Activated CD4-positive, alpha-beta T cell treated with anti-CD3 and anti-CD28 coated beads for 48 hours (primary cell): ENCODE measurements at places on chromosomes 2 and 18.
A peak's percentile ranks its signal among the peaks of the same experiment; 100 is the strongest.

GRCh38 chr2:179304424-179304823 is 39.8 kb upstream of the SESTD1 start:
- no peak for DNase-seq

DNA sequence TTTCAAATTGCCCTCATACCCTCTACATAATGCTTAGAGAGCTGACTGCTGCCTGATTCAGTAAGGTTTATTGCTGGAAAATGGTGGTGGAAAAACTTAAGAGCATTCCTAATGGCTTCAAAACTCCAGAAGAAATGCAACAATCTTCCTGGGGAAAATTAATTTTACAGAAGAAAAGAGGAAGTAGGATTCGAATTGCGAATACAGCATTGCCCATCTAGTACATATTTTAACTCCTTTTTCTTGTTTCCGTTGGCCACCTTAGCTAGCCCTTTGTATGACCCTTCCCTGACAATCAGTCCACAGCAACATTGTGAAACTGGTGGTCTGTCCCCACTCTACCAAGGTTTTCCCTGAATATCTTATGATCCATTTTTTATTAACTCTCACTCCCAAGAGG is 224.7 kb downstream of the MTX2 start:
- no peak for DNase-seq

- no peak for DNase-seq
These were observed 94.2 kb downstream of the POLR1A start for GRCh38 chr2:86011449-86011941.

GRCh38 chr2:151523850-151524249 is 114.1 kb downstream of the RIF1 start:
- no peak for DNase-seq

DNA sequence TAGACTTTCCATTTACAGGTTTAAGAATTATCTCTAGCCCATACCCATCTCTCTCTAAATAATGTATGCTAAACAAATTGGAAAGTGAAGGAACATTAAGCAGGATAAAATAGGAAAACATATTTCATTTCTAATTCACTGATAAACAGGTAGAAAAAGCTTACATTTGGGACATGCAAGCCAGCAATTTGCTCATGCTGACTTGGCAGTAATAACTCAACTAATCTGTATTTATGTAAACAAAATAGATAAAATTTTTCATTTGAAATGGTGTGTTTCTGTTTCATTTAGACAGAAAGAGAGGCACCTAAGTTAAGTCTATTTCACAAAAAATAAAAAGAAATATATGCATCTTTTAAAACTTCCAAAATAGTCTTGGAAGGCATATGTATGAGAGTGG is 877.3 kb upstream of the LRRTM1 start:
- no peak for DNase-seq

DNA sequence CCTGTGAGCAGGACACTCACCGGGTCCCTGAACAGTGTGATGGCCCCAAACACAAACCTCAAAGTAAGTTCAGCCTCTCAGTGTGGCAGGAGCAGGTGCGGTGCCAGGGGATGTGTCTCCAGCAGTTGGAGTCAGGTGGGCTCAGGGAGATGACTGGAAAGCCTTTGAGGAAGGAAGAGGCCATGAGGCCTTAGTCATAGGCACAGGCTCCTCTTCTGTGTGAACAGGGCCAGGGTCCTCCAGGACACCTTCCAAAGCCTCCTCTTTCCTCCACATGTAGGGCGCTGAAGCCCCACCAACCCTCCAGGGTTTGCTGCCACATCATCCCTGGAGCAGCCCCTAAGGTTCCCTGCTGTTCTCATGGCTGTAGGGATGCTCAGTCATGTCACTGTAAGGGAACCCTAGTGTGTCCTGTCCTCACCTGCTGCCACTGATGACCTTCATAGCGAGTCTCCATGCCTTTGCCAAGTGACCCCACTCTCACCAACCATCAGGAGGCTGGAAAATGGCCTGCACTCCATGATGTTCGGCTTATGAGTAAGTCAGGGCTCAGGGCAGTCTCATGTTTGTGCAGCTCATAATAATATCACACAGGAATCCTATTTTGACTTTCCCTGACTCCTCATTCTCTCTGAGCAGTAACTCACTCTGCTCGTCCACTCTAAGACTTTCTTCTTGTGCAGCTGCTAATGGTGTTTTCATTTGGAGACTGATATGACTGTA is 1152.9 kb downstream of the RPIA start:
- no peak for DNase-seq

DNA sequence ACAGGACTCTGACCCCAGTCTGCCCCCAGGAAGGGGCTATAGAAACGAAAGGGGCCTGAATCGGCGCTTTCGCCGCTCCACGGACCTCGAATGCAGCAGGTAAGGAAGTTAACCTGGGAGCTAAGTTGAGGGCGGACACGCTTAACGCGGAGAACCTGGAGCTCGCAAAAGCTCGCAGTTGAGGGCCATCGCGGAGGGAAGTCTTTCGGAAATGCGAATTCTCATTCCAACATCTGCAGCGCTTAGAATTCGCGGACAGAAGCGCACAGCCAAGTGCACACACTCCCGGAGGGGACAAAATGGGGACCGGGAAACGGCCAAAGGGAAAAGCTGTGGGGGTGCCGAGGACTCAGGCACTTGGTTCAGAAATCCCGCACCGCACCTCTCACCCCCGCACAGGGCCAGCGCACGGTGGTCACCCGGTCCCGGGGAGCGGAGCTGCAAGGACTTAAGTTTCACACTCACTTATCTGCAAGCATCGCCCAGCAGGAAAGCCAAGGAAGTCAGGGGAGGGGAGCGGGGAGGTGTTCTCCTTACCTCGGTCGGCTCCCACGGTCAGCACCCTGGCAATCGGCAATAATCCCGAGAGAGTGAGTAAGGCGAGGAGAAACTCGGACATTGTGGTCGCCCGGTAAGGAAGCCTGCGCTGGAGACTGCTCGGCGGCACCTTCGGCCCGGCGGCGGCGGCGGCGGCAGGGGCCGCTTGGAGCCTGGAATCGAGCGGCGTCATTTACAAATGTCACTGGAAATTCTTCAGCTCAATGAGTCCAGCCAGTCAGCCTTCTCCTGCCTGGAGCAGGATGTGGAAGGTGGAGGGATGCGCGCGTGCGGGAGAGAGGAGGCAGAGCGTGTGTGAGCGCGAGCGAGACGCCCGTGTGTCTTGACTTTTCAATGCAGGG is 456 bp downstream of the LRP1B start:
- peak; percentile 3 for DNase-seq

DNA sequence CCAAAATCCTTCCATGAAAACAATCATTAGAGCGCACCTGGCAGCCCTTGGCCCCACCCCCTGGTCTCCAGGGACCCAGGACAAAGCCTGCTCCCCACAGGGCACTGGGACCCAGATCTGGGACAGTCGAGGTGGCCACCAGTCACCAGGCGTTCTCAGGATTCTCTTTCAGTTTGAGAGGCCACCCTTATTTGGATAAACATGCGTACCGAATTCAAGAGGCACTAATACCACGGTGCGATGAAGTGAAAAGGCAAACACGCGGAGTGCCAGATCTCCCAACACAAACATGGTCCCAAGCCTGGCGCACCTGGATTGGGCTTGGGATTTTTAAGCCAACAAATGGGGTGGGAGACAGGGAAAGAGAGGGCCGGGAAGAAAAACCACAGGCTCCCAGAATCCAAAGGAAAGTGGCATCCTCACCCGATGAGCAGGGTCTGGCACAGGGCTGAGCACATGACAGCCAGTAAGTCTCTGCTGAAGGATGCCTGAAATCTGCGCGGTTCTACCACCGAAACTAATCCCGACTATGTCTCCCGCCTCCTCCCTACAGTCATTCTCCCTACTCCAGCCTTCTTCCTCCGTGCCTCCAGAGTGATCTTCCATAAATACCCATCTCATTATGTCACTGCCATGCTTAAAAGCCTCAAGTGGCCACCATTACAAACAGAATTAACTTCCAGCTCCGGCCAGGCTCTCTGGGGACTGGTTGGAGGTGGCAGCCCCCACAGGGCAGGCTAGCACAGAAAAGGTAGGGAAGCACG is 60.9 kb upstream of the KLHL29 start:
- no peak for DNase-seq

GRCh38 chr18:37430357-37431076 is 135.1 kb downstream of the CELF4 start:
- no peak for DNase-seq

DNA sequence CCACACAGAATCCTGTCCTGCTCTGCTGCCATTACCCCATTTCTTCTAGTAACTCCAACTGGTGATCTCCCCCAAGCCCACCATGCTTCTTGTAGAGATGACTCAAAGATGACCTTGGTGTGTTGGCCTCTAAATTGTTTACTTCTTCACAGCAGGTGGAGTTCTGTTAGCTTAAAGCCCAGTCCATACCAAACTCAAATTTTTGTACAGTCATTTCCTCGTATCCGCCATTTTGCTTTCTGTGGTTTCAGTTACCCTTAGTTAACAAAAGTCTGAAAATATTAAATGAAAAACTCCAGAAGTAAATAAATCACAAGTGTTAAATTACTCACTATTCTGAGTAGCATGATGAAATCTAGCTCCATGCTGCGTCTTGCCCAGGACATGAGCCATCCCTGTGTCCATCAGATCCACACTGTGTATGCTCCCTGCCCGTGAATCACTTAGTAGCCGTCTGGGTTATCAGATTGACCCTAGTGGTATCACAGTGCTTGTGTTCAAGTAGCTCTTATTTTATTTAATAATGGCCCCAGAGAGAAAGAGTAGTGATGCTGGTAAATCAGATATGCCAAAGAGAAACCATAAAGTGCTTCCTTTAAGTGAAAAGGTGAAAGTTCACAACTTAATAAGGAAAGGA is 133.3 kb upstream of the NOL4 start:
- DNase-seq = no peak

DNA sequence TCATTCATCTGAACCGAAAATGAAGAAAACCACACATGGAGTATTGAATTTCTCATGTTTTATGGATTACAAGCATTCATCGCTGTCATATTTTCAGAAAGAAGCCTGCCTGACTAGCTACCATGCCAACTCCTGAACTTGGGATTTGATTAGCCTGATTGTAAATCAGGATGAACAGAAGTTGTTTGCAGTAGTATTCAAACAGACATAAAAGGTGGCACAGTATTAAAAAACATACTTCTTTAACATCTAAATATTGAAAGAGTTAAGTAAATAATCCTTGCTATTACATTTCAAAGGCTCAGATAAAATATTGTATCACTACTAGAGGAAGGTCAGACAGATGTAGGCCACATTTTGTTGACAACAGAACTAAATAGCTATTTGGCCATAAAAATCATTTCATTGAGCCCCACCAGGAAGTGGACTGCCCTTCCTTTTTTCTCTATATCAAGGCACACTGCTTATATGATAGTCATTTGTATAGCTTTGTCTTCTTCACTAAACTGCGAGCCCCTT is 21.6 kb downstream of the SLC38A11 start:
- DNase-seq = no peak

DNA sequence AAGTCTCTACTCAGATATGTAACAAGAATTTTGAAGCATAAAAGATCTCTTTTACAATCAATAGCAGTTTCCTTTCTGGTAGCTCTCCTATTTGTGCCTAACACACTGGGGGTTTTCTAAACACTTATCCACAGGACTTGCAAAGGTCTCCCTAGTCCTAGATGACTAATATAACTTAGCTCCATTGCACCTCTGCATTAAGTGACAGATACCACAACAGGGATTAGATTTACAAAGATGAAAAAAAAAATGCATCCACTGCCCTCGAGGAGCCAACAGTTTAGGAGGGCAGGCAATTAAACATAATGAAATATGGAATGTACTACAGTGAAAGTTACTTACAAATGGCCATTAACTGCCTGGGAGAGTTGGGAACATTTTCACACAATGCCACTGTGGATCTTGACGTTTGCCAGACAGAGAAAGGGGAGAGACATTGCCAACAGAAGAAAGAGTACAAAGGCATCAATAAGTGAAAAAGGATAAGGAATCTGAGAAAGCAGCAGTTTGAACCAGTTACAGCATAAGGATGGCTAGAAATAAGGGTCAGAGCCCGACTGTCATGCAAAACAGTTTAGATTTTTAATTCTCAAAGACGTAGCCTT is 14.3 kb downstream of the PPP3R1 start:
- no peak for DNase-seq

DNA sequence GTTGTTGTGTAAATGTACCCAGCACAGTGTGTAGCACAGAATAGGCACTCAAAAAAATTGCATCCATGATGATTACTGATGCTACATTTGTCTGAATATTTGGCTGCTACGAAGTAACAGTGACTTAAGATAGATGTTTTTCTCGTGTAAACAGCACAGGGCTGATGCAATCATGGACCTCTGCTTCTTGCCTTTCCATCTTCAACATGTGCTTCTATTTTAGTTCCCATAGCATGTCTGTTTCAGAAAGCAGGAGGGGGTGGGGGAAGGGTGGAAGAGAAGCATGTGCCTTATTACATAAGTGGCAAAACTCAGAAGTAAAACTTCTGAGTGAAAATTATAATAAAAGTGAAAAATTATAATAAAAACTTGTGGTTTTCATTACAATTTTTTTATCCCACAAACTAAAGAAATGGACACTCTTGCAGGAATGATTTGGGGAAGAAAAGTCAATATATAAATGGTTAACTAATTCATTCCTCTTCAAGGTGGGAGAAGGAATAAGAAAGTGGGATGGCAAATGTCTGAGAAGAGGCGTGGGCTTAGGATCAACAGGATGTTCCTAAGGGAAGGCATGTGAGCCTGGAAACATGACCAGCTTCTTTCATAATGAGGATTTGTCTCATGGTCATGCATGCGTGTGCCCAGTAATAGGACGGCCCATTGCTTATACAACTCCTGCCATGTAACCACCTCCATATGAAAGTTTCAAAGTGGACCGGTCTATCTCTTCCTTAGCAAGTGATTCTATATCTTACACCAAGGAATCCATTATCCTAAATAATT is 27.2 kb downstream of the CCBE1 start:
- DNase-seq = no peak

GRCh38 chr2:2566396-2567323 is 235.6 kb upstream of the MYT1L start:
- no peak for DNase-seq

DNA sequence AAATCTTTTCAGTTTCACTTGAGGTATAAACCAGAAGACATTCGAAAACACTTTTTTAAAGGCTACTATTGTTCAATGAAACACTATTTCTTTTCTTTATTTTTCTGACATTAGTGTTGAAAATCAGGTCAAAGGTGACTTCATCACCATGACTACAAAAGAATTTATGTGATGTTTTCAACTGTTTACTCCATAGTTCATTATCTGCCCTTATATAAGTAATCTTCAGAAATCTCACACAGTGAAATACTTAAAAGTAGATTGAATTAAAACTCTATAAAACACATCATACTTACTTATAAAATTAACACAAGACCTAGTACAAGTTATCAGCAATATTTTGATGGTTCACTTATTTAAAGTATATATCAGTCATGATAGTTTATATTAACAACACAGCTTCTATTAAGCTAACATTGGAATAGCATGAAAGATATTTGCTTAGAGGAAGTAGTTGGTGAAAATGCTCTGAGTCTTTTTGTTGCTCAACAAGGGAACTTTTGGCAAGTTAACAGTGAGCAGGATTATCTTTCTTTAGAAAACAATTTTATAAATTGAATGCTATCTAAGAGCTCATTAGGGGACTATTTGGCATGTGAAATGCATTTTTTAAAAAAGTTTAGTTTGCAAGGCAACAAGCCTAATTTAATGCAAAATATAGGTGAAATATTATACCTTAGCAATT is 60.8 kb downstream of the MC4R start:
- DNase-seq = no peak

- no peak for DNase-seq
These were observed 56.9 kb upstream of the SDC1 start for GRCh38 chr2:20281876-20282275.
